ENCODE measurements at places on chromosomes 3 and 15. TPM values are rescaled to one million over a fixed set of nuclear protein-coding genes. Genes with fewer than 3 reads are reported as not detected.

GRCh38 chr15:31247404-31247803 is 79.2 kb upstream of the KLF13 start:
- no peak for DNase-seq

DNA sequence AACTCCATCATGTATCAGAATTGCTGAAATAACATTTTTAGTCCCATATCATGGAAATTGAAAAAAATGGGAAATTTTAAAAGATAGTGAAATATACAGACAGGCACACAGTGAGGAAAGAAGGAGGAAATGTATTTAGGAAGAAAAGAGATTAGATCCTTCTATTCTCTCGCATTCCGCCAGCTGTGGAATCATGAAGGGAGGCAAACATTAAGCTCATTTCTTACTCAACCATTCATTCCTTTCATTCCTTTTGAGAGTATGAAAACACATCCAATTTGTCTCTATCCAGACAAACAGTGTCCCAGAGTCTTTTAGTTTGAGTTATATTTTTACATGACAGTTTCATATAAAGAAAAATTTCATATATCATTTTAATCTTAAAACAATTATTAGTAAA is 52.5 kb upstream of the KCNMB2 start:
- DNase-seq, result no peak

DNA sequence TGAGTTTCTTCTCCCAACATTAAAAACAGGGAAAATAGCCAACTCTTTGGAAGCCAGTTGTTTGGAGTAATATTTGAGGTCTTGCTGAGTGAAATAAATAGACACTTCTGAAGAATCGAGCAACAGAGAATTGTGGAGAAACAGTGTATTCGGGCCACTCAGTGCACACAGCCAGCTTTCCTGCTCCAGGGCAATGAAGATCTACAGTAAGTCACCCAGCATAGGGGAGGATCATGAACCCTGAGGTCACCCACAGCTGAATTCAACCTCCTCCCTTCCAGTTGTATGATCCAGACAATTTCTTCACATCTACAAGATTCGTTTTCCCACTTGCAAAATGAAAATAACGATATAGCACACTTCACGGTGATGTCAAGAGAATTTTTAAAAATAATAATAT is 161.7 kb upstream of the BCL6 start:
- no peak for DNase-seq

DNA sequence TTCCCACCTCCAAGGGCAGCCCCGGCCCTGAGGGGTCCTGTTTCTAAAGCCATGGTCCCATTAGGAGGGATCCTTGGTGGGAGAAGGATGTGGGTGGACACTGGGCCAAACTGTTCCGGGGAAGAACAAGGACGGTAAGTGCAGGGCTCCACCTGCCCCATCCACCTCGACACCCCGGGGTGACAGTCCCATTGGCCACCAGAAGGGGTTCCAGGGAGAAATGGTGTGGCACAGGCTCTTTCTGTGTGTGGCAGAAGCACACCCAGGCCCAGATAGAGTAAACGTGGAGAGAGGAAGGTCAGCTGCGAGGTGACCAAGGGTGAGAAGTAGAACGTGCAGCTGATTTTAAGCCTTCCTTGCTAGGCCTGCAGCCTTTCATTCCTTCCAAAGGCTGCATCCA is 12.0 kb downstream of the TKT start:
- DNase-seq, result no peak

DNA sequence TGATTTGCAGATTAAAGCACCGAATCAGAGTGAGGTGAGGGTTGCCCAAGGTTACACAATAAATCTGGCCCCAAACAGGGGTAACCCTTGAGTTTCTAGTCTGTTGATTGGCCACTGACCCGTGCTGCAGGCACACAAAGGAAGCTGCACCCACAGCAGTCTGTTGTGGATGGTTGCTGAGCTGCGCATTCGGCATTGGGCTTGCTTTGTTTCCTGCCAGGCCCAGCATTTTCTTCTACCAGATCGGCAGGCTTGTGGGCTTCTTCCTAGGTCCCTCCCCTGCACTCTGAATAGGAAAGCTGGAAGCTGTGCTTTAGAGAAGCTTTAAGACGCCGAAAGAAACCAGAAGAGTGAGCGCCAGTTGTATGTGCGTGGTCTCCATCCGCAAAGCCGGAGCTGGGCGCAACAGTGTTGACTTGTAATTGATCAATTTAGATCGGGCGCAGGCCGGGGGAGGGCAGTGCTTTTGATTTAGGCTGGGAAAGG is 12.1 kb downstream of the B3GNT5 start:
- DNase-seq, result no peak

GRCh38 chr3:39108200-39108710 is 775 bp downstream of the TTC21A start:
- no peak for DNase-seq

DNA sequence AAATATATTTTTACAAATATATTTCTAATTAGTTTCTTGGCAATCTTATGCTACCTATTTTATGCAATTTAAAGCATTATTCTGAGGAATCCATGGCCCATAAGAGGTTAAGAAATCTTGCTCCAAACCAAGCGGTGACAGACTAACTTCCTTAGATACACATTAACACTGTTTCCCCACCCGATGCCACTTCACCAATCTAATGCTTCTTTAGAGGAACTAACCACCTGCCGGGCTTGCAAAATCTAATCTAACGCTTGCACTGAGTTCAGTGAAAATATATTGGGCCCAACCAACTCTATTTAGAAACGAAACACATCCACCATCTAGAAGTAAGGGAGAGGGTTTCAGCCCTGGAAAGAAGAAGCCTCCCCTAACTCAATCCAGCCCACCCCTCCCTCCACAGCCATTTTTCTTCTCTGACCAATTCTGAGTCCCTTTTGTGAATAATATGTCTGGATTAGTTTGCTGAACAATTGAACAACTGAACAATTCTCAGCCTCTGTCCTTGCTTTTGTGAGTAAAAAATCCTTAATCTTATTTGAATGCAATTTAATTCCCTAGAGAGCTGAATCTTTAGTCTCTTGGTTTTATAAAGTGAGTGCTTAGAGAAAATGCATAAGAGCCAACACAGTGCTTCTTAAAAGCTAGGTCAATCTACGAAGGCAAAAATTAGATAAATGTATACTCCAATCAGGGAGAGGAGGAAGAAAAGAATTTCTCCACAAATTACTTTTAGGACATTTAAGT is 150.4 kb upstream of the ADAMTS9 start:
- no peak for DNase-seq

DNA sequence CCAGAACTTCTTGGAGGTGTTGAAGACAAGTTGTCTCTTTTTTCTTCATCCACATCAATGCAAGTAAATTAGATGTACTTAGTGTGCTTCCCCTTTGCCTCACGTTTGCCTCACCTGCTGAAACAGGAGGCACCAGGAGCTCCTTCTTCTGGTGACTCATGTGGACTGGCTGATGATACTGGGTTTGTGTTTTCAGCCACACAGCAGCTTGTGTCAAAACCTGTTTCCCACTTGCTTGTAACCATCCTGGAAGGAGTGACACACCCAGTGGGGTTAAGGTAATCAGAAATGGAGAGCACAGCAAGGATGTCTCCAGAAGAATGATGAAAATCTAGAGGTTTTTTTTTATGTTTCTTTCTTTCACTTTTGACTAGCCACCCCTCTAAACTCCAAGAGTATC is 143.3 kb upstream of the RBMS3 start:
- no peak for DNase-seq

GRCh38 chr3:164897342-164897741 is 181.0 kb downstream of the SI start:
- peak; percentile 19 for DNase-seq

GRCh38 chr15:26639966-26640365 is 132.9 kb downstream of the GABRB3 start:
- no peak for DNase-seq

- DNase-seq, result no peak
Measured at GRCh38 chr3:19662486-19662885, 271.5 kb downstream of the EFHB start.

DNA sequence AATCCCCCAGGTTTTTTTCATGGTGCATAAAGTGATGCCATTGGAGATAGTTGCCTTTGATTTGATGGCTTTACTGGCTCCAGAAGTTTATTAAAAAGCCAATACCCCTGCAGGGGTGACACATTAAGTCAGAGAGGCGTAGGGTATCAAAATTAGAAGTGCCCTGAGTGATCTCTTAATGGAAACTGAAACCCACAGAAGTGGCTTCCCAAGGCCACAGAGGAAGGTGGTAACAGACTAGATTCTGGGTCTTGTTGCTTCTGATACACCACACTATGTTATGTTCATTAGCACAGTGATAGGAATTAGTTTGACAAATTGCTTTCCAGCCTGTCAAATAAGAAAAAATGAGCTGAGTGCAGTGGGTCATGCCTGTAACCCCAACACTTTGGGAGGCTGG is 112.3 kb downstream of the IQCH start:
- no peak for DNase-seq

- no peak for DNase-seq
Measured at GRCh38 chr3:178964551-178964950, 107.1 kb downstream of the ZMAT3 start.

GRCh38 chr3:66638717-66639116 is 137.9 kb upstream of the LRIG1 start:
- DNase-seq, result no peak

- no peak for DNase-seq
Measured at GRCh38 chr3:4894891-4895530, 84.2 kb upstream of the BHLHE40 start.

GRCh38 chr15:69275933-69276560 is 22.7 kb upstream of the PAQR5 start:
- DNase-seq, result no peak

DNA sequence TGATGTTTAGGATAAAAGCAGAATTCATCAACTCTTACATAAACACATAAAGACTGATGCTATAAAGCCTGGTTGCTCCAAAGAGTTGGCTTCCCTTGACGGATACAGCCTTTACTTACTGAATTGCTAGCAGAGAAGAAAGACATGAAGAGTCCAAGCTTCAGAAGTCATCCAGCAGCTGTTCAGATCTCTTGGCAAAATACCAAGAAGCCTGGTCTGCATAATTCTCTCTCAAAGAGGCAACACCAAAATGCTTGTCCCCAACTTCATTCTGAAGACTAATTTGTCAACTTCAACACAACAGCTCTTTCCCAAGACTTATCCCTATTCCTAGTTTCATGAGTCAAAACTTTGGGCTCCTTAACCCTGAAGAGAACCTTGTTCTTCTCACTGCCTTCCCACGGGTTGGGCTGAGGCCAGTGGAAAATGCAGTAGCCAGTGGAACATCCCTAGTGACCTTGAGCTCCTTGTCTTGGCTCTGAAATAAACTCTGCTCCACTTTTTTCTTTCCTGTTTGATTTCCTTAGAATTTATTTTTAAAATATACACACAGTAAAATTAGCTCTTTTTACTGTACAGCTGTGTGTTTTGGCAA is 119.2 kb upstream of the THBS1 start:
- DNase-seq, result no peak

DNA sequence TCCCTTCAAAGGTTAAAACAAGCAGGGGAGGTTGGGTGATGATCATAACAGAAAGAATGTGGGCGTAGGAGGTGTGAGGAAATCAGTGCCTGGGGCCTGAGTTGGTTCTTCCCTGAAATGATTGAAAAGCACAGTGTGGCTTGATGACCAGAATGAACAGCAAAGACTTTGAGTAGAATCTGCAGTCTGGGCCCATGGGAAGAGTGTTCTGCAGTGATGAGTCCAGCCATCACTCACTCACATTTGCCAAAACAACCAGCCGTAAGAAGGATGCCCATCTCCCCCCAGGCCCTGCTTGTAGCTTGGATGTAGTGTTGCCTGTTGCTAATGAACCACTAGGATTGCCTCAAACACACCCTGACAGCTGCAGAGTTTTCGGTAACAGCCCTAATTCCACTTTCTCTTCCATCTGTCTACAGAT is 67.9 kb downstream of the VGLL3 start:
- no peak for DNase-seq

Gene SST
- not detected for total RNA-seq

Gene PCLAF
- 274 TPM for total RNA-seq

Gene SPINK8
- not detected for total RNA-seq

Gene PP2D1
- not detected for total RNA-seq

Gene DLL4
- 0.10 TPM for total RNA-seq

Gene NEO1
- total RNA-seq, result 47.7 TPM

Gene EHHADH
- 4.7 TPM for total RNA-seq

Gene FRMD5
- 1.1 TPM for total RNA-seq

Gene SMAD3
- 38.5 TPM for total RNA-seq

Gene AGBL1
- total RNA-seq, result not detected

Gene CILP
- total RNA-seq, result 0.02 TPM

Gene CNTN4
- 3.3 TPM for total RNA-seq

Gene P2RY14
- not detected for total RNA-seq

Gene RHCG
- not detected for total RNA-seq

Gene CCDC9B
- total RNA-seq, result 4.6 TPM

Gene ITIH1
- not detected for total RNA-seq

Gene PLCB2
- 2.4 TPM for total RNA-seq

Gene SEMA3B
- 5.9 TPM for total RNA-seq
